ENCODE measurements at places on chromosomes 6 and 20.

DNA sequence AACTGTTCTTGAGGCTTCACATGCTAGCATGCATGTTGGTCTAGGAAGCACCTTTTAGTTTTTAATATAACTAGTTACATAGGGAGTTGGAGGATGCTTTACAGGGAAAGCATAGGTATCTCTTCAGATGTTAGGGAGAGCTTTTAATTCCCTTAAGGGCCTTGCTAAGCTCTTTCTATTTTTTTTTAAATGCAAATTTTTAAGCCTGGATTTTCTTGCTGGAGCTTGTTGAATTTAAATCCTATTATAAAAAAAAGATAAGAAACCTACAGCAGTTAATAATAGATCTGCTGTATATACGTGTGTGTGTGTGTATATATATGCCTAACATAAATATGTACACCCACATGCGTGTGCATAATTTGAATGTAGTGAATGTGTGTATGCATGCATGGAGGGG is 79.0 kb downstream of the FIG4 start:
- DNase-seq: no peak

DNA sequence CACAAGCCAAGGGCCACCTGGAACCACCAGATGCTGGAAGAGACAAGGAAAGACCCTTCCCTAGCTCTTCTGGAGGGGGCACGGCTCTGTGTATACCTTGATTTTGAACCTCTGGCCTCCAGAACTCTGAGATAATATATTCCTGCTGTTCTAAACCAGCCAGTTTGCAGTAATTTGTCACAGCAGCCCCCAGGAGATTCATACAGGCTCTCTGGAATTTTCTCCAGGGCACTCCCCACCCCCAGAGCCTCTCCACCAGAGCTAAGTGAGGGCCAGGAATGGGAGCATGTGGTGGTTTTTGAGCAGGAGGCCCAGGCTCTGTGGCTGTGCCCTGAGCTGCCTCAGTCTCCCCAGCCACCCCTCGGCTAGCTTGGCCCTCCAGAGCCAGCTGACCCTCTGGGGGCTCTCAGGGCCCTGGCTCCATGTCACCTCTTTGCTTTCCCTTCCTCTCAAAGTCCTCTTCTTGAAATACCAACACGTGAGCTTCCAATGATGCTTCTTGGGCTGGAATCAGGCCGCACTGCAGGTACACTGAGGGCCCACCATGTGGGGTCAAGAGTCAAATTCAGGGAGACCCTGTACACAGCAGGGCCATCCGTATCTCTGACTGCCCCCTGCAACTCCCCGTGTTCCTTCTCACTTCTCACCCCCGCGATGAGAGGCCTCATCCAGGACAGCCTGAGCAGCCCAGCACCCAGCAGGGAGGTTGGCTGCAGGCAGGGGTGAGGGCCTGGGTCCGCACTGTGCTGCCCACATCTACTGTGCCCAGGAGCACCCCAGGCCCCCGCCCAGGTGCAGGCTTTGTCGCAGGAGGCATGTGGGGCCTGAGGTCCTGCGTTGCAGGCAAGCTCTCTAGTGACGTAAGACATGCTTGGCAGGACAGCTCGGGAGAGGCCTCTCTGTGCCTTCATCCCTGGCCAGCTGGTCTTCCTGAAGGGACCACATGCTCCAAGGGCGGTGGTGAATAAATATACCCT is 155.5 kb downstream of the ANKRD60 start:
- DNase-seq: no peak

- no peak for DNase-seq
These were observed 233.5 kb downstream of the GMPR start for GRCh38 chr6:16471910-16472297.

GRCh38 chr20:13739731-13740649 is 44.7 kb downstream of the ESF1 start:
- no peak for DNase-seq

DNA sequence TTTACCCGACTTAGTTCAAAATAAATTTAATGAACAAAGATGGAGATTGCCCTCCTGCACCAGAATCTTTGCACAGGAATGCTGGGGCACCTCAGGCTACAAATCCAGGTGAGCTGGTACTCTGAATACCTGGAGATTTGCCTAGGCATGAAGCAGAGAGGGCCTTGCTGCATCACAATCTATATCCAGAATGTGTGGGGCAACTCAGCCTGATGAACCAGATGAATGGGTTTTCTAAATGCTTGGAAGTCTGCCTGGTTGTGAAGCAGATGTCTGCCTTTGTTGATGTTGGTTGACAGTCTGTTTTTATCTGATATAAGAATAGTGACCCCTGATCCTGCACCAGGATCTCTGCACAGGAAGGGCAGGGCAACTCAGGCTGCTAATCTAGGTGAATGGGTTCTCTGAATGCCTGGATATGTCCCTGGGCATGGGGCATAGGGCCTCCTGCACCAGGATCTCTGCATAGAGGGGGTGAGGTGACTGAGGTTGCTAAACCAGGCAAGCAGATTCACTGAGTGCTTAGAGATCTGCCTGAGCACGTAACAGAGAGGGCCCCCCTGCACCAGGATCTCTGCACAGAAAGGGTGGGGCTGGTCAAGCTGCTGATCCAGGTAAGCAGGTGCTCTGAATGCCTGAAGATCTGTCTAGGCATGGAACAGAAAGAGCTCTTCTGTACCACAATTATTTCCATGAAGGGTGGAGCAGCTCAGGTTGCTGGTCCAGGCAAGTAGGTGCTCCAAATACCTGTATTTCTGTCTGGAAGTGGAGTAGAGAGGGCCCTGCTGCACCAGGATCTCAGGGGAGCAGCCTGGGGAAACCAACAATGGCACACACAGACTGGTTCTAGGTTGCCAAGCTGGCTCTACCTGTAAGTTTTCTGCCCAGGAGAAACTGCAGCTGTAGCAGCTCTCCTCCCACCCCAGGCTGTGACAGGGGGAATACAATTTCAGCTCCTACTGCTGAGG is 437.5 kb downstream of the MMUT start:
- DNase-seq: no peak

- DNase-seq: no peak
These were observed 9.1 kb downstream of the TRIM31 start for GRCh38 chr6:30103872-30104179.

GRCh38 chr20:16104783-16105182 is 468.5 kb downstream of the KIF16B start:
- no peak for DNase-seq

GRCh38 chr6:24026050-24026449 is 100.0 kb upstream of the NRSN1 start:
- no peak for DNase-seq

DNA sequence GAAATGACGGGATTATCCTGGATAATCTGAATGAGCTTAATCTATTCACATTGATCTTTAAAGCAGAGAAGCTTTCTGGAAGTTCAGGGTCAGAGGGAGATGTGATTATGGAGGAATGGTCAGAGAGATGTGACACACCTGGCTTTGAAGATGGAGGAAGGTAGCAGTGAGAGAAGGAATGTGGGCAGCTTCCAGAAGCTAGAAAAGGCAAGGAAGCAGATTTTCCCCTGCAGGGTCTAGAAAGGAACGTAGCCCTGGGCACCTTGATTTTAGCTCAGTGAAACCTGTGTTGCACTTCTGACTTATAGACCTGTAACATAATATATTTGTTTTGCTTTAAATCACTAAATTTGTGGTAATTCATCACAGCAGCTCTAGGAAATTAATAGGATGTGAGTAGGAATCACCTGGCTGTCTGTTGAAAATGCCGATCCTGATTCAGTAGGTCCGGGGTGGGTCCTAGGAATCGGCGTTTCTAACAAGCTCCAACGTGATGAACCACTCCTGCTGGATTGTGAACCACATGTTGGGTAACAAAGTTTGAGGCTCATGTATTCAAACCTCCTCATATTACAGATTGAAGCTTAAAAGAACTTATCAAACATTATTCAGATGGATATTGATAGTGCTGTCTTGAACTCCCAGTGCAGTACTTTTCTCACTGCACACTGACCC is 157.0 kb downstream of the GJA1 start:
- DNase-seq: no peak

DNA sequence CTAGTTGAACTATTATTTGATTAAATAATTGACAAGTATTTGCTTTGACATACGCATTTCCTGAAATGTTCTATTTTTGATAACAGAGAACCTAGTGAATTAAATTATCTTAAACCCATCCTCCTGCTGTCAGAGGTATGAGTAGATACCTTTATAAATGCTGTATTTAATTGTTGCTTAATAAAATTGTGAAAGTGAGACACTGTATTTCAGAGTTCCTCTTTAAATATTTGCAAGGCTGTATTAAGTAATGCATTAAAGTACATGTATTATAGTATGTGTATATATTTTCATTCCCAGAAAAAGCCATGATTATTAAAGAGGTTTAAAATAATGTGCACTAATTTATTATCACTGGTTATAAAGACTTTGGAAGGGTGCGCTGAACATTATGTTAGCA is 483.8 kb downstream of the TFAP2B start:
- DNase-seq: no peak

DNA sequence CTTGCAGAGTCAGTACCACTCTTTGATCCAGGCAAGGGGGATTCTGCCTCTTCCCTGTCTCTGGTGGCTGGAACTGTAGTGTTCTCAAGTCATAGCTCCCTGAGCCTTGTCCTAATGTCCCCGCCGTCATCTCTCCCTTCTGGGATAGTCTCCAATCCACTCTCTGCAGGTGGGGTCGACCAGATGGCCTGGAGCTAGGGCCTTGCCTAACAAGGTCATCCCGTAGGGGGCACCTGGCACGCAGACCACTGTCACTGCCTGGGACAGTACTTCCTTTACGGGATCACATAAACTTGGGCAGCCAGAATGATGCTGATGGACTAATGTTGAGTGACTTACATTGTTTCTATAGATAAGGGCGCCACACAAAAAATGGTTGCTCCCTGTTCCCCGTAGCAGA is 118.9 kb upstream of the SLC22A23 start:
- DNase-seq: no peak

- no peak for DNase-seq
These were observed 84.4 kb downstream of the WASF1 start for GRCh38 chr6:110095101-110095500.

GRCh38 chr6:156107624-156108101 is 652.0 kb upstream of the NOX3 start:
- DNase-seq: no peak

DNA sequence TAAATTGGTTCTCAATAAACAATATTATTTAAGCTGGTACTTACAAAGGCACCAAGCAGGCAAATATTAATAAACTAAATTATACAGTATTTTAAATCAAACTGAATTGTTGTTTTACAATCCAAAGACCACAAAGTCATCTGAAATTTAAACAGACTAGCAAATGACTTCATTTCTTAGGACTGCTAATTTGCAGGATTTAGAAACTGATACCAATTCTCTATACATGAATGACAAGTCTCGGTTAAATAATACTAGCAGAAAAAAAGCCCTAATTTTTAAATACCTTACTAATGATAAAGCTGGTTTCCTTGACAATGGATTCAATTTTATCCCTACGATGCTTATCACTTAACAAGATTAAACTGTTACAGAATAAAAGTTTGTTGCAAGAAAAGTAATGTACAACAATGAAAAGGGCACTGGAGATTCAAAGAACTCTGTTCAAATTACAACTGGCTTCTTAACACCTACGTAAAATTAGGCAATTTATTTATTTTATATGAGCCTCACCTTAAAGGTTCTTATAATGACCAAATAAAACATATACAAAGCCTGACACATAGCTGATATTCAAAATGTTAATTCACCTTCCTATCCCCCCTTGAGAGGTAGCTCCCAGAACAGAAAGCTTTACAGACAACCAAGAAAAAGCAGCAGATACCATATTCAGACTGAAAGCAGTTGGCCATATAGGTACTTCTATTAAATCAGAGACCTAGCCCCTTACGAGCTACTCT is 33.1 kb downstream of the HBS1L start:
- DNase-seq: no peak
